ENCODE measurements at places on chromosomes 1 and 21.

GRCh38 chr1:150008699-150009098 lies 1.8 kb downstream of the OTUD7B start:
- peak; percentile 90 for DNase-seq

GRCh38 chr1:27192039-27192529 lies 37.2 kb upstream of the SLC9A1 start:
- no peak for DNase-seq

- no peak for DNase-seq
These were observed 222.5 kb downstream of the SLC45A1 start for GRCh38 chr1:8540261-8540941.

DNA sequence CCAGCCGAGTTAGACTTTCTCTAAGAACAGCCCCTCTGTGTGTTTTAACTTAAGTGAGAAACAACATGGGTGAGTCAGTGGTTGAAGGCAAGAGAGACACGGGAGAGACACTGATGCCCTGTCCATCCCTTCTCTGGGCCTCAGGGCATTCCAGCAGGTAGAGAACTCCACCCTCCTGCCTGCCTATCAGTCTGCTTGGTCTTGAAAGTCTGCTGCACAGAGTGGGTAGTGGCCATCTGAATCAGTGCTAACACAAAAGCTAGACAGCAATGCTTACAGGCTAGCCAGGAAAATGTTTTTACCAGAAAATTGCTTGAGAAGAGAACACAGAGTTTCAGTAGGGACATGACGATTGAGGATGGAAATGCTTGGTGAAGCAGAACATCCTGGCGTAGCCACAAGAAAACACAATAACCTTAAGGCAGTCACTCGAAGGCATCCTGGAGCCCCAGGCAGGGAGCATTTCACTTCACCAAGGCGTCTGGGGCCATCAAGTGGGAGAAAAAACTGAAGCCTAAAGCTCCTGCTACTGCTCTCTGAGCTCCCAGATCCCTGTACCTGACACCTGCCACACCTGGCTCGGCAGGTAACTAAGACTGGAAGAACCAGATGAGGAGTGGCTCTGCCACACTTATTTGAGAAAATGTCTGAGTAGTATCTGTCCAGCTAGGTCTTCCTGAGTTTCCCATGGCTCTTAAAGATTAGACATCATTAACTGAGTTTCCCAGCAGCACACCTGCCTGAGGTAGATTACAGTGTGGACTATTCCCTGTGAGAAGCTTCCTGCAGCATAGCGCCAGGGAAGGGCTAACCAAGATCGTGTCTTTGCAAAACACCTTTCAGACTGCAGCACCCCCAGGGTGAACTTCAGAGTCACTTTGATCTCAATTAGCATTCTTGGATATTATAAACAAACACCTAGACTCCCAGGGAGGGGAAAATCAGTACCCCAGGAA lies 18.1 kb upstream of the LBR start:
- no peak for DNase-seq

DNA sequence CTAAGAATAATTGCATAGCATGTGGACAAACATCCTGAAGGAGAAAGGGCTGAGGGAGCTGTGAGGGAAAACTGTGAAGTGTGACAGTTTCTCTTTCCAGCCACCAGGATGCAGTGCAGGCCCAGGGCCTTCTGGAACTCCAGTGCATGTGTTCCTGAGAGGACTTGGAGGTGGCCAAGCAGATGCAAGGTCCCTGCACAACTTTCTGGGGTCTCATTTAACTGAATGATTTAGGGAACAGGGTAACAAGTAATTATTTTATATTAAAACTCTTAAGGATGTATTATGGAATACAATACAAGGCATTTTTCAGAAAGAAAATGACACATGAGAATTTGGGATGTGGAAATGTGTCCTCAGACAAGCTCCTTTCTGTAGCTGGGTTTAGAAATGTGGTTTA lies 61.2 kb upstream of the MCOLN3 start:
- no peak for DNase-seq

DNA sequence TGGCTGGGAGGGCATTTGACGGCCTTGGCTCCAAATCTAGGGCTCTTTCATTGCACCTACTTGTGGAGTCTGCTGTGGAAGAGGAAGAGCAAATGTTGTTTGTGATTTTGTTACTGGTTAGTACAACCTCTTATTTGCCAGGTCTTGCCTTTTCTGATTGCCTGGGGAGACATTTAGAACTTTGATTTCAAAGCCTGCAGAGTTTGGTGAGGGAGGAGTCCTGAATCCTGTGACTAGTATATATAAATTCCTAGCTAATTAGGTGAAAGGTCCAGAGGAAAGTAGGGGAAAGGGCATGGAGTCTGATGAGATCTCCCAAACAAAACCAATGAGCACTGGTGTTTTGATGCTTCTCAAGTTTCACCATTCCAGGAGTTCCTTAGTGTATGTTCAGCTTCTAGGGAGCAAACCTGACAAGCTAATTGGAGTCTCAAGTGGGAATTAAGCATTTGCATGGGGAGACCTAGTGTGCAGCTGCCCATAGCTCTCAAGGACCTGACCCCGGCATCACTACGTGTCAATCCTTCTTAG lies 5.1 kb upstream of the HMGCS2 start:
- no peak for DNase-seq

- DNase-seq, result no peak
These were observed 140.3 kb upstream of the ERRFI1 start for GRCh38 chr1:8166406-8166805.

- peak; percentile 8 for DNase-seq
These were observed 25.3 kb upstream of the ETV3 start for GRCh38 chr1:157163273-157164127.

- DNase-seq, result no peak
These were observed 40.1 kb downstream of the PTAFR start for GRCh38 chr1:28136169-28136921.

- DNase-seq, result no peak
These were observed 56.4 kb downstream of the ETS2 start for GRCh38 chr21:38861989-38862683.

GRCh38 chr1:5745800-5746610 lies 246.2 kb downstream of the NPHP4 start:
- DNase-seq, result peak; percentile 6

DNA sequence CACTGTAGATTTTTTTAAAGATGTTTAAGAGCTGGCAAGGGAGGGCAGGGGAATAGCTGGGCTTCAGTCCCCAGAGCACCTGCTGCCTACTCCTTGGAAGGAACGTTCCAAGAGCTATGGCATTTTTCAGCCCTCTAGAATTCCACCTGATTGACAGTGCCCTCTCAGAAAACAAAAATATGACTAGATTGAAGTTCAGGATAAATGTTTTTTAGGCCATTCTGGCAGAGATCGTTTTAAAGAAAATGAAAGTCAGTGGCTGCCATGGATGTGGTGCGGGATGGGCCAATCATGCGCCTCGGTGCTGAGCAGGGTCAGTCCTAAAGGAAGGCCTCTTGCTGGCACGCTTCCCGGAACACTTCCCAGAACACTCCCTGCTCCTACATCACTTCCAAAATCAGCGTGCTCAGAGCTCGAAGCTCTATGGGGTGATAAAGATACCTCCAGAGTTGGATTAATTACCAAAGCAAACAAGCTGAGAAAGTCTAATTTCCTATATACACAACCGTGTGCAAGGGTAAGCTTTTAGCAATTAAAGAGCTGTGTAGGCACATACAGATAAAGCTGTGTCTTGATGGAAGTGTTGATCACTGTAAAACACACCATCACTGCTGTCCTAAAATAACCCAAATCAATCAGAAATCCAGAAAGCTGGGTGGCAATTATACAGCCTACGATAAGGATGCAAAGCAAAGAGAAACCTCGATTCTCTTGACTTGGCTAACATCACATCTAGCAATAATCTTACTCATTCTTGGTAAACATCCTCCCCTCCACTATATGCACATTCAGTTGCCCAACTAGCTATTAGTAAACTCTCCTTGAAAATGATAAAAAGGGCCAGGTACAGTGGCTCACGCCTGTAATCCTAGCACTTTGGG lies 34.6 kb downstream of the TGFBR3 start:
- peak; percentile 56 for DNase-seq

DNA sequence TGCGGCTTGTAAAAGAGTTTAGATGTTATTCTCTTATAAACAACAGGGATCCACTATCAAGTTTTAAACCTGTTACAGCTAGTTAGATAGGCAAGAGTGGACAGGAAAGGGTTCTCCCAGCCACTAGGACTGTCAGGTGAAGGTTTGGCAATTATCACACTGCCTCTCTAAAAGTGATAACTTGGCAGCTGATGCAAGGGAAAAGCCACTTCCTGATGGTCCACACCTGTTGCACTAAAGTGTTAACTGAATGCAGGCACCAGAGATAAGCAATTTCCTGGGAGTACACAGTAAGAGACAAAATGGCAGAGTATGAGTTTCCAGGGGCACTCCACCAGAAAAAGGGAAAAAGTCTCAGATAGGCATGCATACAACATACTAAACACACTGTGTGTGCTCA lies 99.4 kb downstream of the VAV3 start:
- DNase-seq, result no peak

DNA sequence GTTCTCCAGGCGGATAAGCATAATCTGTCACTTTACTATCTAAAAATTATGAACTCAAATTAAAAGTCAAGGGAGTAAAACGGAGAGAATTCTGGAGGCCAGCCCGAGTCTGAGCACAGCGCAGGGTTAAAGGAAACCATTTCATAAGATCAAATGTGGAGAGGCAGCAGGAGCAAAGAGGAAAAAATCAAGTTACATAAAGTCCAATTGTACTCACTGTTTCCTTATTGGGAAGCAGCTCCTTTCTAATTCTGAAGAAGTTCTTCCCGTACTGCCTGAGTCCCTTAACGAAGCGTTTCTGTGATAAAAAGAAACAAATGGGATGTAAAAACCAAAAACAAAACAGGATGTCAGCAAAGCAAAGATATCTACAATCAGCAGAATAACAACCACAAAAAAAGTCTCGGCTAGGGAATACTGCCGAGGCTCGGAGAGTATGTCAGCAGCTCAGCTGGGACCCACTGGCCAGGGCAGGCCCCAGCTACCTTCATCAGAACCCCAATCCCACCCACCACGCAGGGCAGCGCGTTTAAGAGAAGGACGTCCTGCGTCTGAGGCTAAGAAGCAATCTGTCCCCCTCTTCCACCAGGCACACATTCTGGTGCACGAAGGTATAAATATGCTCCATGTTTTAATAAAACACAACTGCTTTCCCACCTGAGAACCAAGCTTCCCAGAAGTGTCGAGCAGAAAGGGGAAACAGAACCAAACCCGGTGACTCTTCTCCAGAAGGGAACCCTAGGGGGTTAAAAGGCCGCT lies 104.8 kb downstream of the SLC45A1 start:
- no peak for DNase-seq

- DNase-seq, result no peak
These were observed 2.8 kb upstream of the ADAM30 start for GRCh38 chr1:119898981-119899720.

DNA sequence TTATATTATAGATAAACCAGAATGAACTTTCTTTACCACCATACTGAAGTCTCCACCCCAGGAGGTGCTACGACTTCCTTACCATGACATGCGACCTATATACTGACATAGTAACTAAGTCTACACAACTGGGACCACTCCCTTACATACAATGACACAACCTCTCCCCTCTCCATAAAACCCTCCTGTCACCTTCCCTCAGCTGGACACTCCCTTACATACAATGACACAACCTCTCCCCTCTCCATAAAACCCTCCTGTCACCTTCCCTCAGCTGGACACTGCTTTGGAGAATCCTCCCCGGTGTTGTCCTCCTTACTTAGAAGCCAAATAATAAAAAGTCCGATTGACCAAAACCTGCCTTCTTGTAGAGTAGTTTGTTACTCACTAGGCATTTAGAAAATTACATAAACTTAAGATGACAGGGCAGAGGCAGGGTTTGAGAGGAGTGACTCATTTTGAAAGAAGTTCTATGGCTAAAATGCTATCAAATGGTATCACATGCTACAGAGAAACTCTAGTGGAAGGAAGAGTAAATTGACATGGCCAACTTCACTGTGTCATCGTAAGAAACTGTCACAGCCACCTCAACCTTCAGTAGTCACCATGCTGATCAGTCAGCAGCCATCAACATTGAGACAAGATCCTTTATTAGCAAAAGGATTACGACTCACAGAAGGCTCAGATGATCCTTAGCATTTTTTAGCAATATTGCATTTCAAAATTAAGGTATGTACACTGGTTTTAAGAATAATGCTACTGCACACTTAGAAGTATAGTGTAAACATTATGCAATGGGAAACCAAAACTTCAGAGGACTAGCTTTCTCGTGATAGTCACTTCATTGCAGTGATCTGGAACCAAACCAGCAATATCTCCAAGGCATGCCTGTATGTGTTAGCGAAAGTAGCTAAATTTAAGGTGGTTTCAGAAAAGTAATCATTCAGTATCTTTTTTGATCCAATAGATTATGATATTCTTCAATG lies 56.4 kb downstream of the AHCTF1 start:
- no peak for DNase-seq

DNA sequence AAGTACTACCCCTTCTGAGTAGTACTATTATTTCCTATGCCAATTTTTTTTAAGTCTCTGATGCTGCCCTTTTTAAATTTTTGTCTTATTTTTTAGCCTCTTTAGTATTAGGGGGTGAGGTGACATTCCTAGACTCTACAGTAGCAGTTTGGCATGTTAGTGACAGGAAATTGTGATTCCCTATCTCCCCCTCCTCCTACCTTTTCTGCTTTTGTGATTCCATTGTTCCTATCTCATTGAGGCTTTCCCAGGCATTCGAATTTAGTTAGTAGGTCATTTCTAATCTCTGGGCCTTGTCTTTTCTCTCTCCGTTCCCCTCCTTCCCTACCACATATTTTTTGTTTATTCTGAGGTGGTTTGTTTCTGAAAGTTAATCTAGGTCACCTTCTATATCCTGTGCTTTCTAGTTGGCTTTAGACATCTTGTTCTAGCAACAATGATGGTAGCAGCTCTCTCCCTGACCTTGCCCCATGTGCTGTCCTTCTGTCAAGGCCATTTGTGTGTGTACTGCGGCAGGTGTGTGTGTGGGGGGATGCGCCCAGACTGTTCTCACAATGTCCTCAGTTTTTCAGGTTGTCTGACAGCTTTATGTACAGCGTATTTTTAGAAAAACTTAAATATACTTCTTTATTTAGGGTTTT lies 21.5 kb downstream of the SEMA6C start:
- no peak for DNase-seq

DNA sequence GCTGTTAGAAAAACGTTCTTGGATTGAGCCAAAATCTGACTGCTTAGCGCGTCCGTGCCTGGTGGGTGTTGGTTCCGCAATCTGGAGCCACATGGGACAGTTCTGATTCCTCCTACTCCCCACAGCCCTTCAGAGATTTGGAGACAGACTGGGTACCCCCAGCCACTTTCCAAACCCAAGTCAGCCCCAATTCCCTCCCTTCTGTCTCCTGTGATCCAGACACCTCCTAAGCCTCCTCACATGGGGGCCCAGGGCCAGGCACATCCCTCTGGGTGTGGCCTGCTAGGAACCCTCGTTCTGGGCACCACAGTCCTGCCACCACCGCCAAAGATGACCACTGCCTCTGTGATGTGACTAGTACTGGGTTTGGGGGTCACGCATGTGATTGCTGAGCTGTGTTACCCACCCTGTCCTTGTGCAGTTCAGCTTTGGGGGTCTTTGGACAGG lies 4.8 kb downstream of the PLA2G5 start:
- no peak for DNase-seq

- DNase-seq, result no peak
These were observed 16.8 kb downstream of the SH3BP5L start for GRCh38 chr1:248808876-248809275.

GRCh38 chr1:157197906-157198435 lies 59.8 kb upstream of the ETV3 start:
- DNase-seq, result no peak

- no peak for DNase-seq
These were observed 8.1 kb downstream of the KAZN start for GRCh38 chr1:14606632-14607031.

Data from NCI-H2081 treated with DMSO at 0.1 percent for 48 hours (cell line).